ENCODE measurements at places on chromosomes 12 and 14. TPM values are rescaled to one million over a fixed set of nuclear protein-coding genes. Genes with fewer than 3 reads are reported as not detected.

GRCh38 chr14:71693381-71693780 lies 238.8 kb upstream of the RGS6 start:
- DNase-seq: peak; percentile 62

The B4GALNT1 gene
- 0.51 TPM for total RNA-seq

The TPPP2 gene
- not detected for total RNA-seq

The SLC25A47 gene
- total RNA-seq: under 0.01 TPM

The ST8SIA1 gene
- 5.9 TPM for total RNA-seq

DNA sequence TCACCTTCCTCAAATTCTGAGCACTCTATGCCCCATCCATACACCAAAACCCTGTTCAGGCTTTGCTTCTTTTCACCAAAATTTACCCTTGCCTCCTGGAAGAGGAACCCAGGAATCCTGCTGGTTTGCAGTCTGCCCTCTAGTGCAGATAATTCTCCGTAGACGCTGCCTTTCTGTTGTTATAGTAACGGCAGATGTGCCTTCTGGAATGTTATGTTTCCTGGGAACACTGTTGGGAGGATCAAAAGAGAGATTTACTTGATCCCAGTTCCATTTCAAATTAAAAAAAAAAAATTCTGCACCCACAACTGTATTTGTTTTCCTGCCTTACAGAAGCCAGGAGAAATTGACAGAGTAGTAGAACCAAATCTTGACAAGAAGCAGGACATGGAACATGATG lies 104.2 kb upstream of the RMST start:
- DNase-seq: no peak

GRCh38 chr12:40002178-40003169 lies 103.4 kb downstream of the SLC2A13 start:
- DNase-seq: no peak

DNA sequence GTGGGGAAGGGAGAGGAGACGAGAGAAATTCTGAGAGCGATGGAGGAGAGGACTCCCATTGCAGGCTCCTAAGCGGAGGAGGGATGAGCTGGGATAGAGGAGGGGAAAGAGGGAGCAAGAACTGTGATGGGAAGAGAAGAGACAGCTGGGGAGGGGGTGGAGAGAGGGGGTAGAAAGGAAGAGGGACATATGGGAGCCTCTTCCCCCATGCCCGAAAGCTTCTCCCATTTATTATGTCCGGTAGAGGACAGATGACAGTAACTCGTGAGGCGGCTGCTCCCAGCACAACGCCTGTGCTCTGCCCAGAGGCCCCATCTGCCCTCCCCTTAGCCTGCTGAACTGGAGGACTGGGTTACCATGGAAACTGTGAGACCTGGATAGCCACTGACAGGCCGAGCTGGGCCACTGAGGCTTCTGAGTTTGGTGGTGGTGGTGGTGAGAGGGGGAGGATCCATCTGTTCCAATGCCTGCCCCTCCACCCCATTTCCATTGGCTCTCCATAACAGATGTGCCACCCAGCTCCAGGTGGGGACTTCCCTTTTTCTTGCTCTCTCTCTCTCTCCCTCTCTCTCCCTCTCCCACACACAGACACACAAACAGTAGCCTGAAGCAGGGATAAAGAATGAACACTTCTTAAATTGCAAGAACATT lies 8.3 kb downstream of the CPNE6 start:
- no peak for DNase-seq

DNA sequence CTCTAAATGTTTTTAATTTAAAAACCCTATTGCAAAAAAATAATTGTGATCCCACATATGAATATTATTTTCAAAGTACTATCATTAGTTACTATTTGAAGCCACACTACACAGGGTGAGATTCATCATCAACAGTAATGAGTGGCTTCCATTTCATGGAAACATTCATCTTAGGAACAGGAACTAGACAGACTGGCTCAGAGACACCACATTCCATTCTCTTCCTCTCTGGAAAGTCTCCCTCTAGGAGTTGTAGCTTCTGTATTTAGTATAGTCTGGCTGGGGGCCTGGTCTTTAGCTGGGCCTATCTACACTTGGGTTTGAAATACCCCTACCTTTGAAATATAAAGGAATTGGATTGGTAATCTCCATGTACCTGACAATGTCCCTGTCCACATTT lies 6.2 kb upstream of the VDR start:
- no peak for DNase-seq

The KRT74 gene
- total RNA-seq: not detected

The SNRPF gene
- total RNA-seq: 14.2 TPM

DNA sequence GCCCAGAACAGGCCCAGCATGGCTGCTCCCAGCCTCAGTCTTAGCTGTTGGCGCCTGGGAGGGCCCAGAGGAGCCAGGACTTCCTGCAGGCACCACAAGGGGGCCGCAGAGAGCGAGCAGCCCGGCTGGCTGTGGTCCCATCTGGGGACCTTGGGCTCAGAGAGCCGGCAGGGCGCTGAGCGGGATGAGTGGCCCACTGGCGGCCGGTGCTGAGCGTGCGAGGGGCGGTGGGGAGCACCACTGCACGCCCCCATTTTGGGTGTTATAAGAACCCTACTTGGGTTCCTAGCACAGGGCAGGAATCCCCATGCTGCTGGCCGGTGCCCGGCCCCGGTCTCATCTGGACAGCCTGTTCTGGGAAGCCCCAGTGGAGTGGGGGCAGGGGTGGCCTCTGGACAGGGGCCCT lies 25.9 kb upstream of the CRIP2 start:
- peak; percentile 32 for DNase-seq

The DDX51 gene
- total RNA-seq: 7.4 TPM

DNA sequence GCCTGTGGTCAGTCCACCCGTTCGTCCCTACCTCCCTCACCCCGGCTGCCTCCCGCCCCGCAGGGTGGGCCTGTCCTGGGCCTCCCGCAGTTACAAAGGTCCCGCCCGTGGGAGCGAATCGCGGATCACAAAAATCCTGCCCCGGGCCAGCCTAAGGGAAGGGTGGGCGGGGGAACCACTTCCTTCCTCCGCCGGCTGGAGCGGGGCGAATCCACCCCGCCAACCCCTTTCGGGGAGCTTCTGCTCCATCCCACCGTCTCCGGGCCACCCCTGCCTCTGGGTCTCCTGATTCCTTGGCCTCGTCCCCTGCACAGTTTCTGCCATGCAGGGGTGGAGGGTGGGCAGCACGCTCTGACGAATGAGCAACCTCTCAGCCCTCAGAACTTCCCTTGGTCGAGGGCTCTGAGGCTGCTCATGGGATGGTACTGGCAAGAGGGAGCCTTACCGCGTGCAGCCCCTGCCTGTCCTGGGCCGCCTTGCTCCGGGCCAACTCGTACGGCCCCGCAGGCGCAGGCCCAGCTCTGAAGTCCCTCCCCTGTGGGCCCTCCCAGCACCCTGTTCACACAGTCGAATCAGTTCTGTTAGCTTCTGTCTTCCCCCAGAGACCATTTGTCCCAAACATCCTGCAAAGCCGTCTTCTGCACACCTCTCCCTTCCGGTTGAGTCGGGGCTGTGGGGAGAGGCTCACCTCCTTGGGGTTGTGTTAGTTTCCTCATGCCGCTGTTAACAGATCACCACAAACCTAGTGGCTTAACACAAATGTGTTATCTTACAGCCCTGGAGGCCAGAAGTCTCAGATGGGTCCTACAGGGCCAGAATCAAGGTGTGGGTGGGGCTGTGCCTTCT lies 589 bp upstream of the HVCN1 start:
- DNase-seq: peak; percentile 25

GRCh38 chr12:102939670-102940222 lies 17.7 kb upstream of the ASCL1 start:
- no peak for DNase-seq

DNA sequence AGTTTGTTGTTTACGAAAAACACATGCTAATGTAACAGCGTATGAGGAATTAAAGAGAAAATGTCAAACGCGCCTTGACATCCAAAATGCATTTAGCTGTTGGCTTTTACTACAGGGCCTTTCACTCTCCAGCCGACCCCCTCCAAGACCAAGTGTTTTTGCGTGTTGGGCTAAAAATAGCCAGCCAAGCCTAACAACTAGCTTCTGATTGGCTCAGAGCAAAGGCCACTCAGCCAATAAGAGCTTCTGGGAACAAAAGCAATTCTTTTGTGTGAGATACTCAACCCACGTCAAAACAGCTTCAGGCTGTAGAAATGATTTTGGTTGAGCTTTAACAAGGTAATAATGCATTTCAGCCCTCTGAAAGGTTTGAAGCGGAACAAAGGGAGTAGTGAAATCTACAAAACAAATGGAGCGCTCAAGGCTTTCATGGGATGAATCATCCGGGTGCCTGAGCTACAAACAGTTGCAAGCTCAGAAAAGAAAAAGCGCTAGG lies 198.7 kb upstream of the DCN start:
- peak; percentile 90 for DNase-seq

The CFAP251 gene
- 7.9 TPM for total RNA-seq

GRCh38 chr14:70884595-70885342 lies 22.5 kb upstream of the PCNX1 start:
- DNase-seq: no peak

DNA sequence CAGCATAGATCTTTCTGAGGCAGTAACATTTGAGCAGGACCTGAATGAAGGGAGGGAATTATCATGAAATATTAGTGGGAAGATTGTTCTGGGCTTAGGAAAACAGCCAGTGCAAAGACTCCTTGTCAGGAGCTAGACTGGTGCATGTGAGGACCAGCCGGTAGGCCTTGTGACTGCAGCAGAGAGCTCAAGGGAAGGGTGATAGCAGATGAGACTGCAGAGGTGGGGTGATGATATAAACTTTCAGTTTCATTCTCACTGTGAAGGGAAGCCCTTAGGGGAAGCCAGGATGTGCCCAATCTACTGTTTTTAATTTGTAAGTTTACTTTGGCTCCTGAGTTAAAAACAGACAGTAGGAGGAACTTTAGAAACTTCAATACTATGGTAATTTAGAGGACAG lies 12.4 kb downstream of the IL22 start:
- peak; percentile 33 for DNase-seq

GRCh38 chr12:32826807-32827412 lies 69.7 kb downstream of the PKP2 start:
- DNase-seq: no peak

GRCh38 chr12:122473543-122474323 lies 27.0 kb downstream of the ZCCHC8 start:
- DNase-seq: peak; percentile 72

Data from fibroblast of lung (primary cell).